ENCODE measurements at places on chromosomes 2 and 18.

GRCh38 chr2:169526451-169526850 is 16.9 kb downstream of the KLHL41 start:
- no peak for DNase-seq

DNA sequence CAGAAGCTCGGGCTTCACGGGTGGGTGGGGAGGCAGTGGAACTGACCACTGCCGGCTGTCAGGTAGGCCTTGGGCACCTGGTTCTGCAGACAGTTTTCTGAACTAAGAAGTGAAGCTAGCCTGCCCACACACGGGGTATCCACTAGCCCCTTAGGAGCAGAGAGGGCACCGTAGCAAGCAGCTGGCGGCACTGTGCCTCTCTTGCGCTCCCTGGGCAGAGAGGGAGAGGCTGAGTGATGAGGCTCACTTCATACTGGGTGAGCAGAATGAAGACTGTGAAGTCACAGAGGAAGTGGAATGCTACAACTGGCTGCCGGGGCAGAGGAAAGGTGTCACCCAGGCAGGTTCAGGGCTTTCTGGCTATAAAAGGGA is 753 bp downstream of the ITPRIPL1 start:
- DNase-seq, result peak; percentile 79

DNA sequence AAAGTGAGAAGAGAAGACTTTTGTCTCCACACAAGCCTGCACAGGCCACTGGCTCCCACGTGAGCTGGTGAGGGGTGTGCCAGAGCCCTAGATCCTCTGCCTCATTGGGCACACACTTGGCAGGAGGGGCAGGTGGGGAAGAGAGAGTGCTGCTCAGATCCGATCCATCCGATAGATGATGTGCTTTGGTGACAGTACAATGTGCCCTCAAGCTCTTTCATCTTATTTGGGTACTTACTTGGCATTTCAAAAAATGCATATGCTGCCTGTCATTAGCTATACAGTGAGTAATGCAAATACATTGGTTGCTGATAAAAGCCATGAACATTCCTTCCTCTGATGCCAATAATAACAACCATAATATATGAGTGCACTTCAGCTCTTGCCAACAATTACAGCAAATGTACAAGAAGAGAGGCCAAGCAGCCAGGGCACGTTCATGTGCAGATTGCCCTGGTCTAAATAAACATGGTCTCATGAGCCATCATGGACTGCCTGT is 255.3 kb downstream of the VAPA start:
- DNase-seq, result no peak

DNA sequence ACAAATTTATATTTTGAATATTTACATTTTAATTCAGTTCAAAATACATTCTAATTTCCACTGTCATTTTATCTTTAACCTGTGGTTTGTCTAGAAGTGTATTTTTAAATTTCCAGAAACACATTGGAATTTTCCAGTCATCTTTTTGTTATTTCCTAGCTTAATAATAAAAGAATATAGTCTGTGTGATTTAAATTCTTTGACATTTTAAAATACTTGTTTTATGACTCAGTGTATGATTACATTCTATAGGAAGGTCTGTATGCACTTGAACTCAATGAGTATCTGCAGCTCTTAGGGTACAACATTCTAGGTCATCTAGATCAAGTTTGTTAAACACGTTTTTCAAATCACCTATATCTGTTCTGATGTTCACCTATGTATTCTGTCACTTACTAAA is 88.3 kb upstream of the MBOAT2 start:
- no peak for DNase-seq

DNA sequence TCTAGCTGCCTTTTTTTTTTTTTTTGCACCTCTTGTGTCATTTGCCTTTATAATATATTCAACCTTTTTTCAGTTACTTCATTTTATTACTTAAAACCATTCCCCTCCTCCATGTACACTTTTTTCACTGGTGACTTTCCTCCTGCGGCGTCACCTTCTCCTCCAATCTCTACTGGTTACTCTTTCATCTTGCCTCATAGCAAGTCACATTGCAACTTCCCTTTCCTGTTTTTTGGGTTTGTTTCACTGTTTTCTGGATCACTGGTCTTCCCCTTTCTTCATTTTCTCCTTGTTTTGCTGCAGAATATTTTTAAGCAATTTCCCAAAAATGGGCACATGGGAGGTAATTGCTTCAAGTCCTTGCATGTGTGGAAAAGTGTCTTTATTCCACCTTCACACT is 37.7 kb upstream of the GPR155 start:
- no peak for DNase-seq

All from activated CD4-positive, alpha-beta T cell treated with anti-CD3 and anti-CD28 coated beads, Interleukin-10, Interleukin-2, amounts not matched to agents 100 ng/mL and 50 ng/mL, durations not matched to agents 16 hours and 8 hours (primary cell).